Common myeloid progenitor, CD34-positive (primary cell): ENCODE measurements at places on chromosomes 1 and 21.
A peak's percentile ranks its signal among the peaks of the same experiment; 100 is the strongest.

DNA sequence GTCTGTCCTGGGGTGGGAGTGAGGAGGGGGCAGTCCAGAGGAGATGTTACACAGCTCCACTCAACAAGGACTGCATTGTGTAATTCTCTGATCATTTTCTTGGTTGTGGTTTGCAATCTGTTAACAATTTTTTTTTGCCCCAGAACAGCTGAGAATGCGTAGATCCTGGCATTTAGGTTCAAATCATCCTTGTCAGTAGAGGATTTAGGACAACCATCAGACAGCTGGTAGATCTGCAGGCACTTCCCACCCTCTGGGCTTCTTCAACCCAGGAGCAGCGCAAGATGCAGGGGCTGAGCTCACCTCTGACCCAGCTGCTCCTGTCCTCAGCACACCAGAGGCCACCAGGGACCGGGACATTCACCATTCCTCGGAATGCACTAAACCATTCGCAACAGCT lies 13.5 kb downstream of the BCAR3 start:
- DNase-seq = no peak

DNA sequence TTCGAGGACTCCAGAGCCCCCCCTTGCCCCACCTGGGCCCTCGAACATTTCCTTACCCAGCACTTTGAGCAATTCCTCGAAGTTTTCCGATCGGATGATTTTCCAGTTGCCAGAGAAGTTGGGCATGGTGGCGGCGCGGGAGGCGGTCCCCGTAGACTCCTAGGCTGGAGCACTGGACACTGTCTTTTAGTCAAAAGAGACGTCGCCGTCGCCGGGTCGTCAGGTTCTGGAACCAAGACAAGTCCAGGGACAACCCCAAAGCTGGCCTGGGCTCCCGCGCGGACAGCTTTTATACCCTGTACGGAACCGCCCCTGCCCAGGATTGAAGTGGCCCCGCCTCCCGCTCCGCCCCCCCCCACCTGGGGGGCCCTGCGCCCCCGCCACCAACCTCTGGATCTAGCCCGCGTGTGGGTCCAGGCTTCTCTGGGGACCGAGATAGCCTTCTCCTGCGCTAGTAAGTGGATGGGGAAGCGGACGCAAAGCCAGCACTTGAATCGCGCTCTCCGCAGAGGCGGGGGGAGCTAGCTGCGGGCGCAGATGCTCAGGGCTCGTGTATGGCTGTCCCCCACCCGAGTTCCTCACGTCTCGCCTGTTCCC lies at the start of gene CRABP2:
Gene CRABP2, minus strand, starts transcription at position 263 of the 597 bp plus-strand sequence. Its CDS starts 137 bp downstream, at position 126.
- peak; percentile 52 for DNase-seq

DNA sequence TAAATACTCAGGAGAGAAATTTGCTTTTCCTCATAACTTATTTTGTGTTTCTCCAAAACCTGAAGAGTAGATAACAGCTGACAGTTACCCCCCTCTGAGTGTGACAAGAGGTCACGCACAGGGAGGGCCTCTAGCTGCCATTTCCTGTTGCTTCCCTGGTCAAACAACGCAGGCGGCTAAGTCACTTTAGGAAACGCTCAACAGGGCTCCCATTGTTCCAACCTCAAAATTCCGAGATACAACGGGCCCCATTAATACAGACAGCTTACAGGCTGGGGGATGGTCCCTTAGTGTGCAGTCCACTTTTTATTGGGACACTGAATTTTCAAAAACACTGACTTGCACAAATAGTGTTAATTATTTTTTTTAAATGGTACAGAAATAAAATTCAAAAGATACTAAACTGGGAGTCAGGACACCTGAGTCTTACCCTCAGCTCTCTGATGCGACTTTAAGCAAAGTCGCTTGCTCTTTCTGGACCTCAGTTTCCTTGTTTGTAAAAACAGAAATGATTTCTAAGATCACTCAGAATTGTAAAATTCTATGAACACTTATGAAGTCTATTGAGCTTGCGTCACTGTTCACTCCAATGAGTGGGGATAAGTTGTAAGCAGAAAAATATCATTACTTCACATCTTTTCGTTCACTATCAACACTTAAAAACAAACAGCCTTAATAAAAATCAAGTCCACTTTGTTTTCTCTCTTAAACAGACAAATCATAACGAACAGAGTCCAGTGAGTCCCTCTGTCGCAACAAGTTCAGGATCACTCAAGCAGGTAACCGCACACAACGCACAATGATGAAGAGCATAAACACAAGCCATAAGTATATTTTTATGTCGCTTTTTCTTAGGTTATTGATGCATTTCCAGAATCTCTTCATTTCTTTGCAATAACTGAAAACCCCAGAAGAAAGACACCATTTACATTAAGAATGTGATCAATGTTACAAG lies 13.5 kb downstream of the LZIC start:
- DNase-seq = no peak

- no peak for DNase-seq
These were observed 71.1 kb upstream of the DPT start for GRCh38 chr1:168799927-168800605.

GRCh38 chr1:31620631-31621497 lies 3.4 kb downstream of the HCRTR1 start:
- no peak for DNase-seq

- DNase-seq = no peak
These were observed 36.3 kb upstream of the FAM3B start for GRCh38 chr21:41280115-41280919.

GRCh38 chr1:41656068-41656467 lies 171.6 kb upstream of the EDN2 start:
- DNase-seq = no peak

- no peak for DNase-seq
These were observed 40.3 kb downstream of the PTPN14 start for GRCh38 chr1:214510914-214511638.
